ENCODE measurements at places on chromosomes 1 and 21.

GRCh38 chr1:54547601-54548388 lies at the start of gene ACOT11:
Gene ACOT11 (plus strand): TSS chr1:54548228. CDS start chr1:54548310, 82 bp downstream.
- DNase-seq: peak; percentile 85

GRCh38 chr1:57770772-57771171 lies 346.9 kb upstream of the DAB1 start:
- no peak for DNase-seq

DNA sequence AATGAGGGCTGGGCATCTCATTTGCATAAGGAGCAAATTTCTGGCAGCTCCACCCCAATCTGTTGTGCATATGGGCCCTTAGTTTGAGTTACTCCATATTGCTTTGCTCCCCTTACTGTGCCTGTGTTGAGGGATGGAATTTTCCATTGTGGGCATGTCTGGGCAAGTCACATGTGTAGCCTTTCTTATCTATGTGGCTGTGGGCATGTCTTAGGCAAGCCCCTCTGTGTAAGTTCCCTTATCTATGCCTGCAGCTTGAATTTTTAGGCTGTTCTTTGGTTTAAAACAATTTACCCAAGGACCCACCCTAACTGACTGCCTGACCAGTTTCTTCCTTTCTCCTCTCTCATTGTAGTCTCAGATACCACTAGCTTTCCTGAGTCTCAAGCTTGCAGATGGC lies 405.7 kb upstream of the NCAM2 start:
- DNase-seq: no peak

DNA sequence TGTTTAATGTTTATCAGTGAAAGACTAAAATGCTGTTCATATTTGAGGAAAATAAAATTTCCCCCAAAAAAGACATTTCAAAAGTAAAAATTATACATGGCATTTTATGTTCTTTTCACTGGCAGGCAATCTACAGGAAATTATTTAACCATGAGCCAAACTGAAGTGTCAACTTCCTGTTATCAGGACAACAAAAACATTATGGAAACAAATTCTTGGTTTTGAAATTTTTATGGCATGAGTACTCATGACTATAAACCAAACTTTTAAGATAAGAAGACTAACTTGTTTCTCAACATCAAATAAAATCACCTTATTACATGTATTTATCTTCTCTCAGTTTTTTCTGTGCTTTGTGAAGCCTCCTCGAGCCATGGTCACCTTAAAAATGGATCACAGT lies 698.6 kb downstream of the LTN1 start:
- DNase-seq: peak; percentile 25

- DNase-seq: no peak
These were observed 10.0 kb downstream of the RAB4A start for GRCh38 chr1:229280921-229281320.

DNA sequence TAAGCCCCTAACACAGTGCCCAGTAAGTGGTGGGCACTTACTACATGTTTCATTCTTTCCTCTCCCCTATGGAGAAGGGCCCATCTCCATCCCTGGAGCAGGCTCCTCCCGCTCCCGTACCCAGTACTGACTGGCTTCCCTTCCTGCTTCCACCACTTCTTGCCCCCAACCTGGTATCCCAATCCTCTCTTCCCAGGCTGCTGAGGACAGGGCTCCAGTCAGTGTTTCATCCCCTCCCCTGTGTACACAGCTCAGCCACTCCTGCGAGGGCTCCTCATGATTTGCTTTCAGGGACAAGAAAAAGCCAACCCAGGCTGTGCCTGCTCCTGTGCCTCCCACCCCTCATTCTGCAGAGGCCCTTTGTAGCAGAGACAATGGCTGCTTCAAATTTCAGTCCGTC lies 20.8 kb upstream of the ETV3 start:
- DNase-seq: no peak

Data from large intestine (tissue), 12 donors.